GM12864 (cell line): ENCODE measurements at places on chromosomes 12 and 14.

DNA sequence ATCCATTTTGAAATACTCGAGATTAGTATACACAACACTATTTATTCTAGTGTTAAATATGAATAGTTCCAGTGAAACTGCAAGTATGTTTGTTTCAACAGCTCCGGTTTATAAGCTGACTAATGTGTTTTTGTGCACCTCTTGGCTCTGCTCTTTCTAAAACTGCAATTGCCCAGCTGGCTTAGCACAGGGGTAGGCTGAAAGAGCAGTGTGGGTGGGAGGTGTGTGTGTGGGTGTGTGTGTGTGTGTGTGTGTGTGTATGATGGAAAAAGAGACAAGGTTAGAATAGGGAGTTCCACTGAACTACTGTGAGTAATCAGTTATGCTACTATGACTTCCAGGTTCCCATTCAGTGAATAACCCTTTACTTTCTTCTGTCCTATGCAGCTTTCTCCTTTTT lies 37.8 kb upstream of the DDHD1 start:
- peak; percentile 21 for DNase-seq

DNA sequence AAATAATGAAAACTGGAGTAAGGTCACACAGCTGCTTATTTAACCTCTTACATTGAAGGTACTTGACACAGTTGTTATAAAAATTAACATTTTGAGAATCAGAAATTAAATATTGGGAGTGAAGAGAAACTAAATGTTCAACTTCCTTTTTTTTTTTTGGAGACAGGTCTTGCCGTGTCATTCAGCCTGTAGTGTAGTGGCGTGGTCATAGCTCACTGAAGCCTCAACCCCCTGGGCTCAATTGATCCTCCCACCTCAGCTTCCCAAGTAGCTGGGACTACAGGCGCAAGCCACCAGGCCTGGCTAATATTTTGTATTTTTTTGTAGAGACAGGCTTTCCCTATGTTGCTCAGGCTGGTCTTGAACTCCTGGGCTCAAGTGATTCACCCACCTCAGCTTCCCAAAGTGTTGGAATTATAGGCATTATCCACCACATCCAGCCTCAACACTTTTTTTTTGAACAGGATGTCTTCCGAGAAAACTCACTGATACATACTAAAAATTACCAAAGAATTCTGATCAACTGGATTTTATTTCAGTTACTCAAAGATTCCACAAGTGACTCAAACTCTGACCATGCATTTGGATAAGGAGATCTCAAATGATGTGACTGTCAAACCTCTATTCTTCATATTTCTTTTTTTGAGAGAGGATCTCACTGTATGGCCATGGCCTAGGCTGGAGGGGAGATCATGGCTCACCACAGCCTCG lies 35.4 kb downstream of the SGPP1 start:
- no peak for DNase-seq

GRCh38 chr12:117599849-117600248 lies 238.4 kb upstream of the NOS1 start:
- no peak for DNase-seq

DNA sequence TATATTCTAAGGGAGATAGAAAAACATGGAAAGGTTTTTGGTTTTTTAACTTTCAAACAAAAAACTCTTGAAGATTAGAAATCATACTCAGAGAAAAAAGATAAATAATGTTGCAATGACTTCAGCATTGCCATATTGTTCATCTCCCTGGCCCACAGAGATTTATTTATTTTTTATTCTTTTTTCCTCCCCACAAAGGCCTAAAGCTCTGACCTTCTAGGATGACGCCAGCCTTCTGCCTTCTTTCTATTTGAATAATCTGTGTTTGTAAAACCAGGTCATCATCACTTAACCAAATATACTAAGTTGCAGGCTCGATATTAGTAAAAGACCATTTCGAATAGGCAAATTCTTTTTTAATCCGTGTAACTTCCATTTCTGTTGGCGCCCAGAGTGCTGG lies 4.4 kb upstream of the DCP1B start:
- no peak for DNase-seq

GRCh38 chr12:100251917-100252316 lies 15.0 kb downstream of the DEPDC4 start:
- no peak for DNase-seq

DNA sequence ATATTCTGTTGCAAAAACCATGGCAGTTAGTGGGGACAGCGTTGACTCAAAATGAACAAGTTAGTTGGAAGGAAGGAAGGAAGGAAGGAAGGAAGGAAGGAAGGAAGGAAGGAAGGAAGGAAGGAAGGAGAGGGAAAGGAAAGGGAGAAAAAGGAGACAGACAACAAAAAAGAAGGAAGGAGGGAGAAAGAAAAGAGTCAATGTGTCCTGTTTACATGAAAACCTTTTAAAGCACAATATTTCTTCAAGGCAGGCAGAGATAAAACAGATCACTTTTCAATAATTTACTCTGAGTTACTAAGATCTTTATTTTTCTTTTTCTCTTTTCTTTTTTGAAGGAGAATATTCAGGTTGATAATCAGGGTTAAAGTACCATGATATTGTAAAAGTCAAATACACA lies 99.4 kb downstream of the CCER1 start:
- DNase-seq = no peak

DNA sequence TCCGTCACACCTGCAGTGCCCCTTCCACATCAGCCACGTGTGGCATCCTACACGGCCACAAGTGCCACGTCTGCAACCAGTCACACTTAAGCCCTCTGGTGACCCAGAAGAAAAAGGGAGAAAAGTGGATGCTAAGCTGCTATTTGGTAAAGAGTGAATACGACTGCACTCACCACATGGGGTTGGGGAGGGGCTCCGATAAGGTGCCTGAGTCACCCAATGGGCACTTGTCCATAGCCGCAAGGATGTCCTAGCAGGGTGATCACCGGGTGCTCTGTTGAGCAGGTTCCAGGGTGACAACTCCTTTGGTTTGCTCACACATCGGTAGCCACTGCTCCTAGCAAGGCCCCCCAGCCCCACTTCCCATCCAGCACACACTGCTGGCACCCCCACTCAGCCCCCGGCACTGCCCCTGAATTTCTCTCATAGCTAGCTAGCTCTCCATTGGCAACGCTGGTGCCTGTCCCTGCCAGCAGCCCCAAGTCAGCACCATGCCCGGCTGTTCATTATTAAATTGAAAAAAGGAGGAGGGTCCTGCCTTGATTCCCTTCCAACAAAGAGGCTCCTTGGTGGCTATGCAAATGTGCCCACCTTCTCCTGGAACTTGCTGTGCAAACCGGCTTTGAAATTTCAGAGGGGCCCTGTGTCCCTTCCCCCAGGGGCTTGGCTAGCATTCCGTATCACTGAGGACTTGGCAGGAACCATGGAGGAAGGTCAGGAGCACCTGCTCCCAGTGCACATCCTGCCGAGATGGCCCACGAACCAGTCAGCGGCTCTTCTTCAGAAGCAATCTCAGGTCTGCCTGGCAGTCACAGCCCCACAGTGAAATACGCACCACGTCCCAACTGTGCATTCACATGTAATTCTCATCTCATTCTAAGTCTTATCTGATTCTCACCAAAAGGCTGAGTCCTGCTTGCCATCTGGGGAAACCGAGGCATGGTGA lies 227.7 kb upstream of the DIO3 start:
- no peak for DNase-seq

DNA sequence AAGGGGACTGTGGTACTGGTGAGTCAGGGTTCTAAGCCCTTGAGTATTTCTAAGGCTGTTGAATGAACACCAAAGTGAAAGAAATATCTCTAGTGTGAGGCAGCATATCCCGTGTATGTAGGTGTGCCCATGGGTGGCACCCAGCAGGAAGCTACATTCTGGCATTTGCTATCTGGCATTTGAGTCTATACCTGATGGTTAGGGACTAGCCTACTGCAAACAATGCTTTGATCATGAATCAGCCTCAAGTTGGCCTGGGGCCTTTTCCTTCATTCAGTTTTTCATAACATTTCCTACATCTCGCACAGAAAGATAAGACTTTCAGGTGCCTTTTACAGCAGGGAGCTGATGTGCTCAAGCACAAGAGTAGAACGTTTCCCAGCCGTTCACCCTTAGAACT lies 85.7 kb upstream of the E2F7 start:
- no peak for DNase-seq

GRCh38 chr12:39990122-39991101 lies 115.5 kb downstream of the SLC2A13 start:
- peak; percentile 2 for DNase-seq

DNA sequence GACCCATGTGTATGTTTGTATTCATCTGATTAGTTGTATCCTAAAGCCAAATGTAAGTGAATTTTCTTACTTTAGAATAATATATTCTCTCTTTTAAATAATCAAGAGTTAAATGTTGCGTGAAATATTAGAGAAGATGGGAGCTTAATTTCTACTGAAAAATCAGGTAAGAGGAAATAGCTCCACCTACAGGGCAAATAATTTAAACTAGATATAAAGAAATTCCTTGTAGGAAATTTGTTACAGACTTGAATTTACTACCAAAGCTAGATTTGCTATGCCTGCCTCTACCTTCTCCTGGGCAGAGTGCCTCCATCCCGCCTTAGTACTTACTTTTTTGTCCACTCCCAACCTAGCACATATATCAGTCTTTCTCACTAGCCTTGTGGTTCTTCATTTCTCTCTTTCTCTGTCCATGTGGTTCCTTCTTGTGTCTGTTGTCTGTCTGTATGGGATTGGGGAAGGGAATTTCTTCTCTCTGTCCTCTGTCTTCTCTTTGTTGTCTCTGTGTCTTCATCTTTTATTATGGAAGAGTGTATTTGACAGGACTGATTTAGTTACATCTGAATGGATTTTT lies 44.7 kb downstream of the PALS1 start:
- DNase-seq = no peak

DNA sequence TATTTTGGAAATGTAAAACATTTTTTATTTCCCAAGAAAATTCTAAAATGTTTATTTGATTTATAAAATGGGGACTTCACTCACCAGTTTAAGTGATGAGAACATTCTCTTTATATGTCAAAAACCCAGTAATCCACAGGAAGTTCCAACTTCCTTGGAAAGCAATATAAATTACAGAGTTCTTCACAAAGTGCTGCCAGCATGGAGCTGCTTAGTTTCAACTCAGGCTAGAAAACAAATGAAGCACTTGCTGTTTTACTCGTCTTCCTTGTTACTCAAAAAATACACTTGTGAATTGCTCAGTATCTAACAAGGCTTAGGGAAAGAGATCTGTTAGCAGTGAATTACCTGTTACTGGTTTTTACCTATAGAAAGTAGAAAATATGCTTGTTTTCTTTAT lies 942.7 kb upstream of the MDGA2 start:
- DNase-seq = no peak

GRCh38 chr14:103110681-103111231 lies 12.5 kb upstream of the TNFAIP2 start:
- no peak for DNase-seq

- DNase-seq = no peak
These were observed 42.2 kb upstream of the NRXN3 start for GRCh38 chr14:78127961-78128360.

- peak; percentile 88 for DNase-seq
These were observed 1.8 kb upstream of the CKAP4 start for GRCh38 chr12:106249411-106250135.

DNA sequence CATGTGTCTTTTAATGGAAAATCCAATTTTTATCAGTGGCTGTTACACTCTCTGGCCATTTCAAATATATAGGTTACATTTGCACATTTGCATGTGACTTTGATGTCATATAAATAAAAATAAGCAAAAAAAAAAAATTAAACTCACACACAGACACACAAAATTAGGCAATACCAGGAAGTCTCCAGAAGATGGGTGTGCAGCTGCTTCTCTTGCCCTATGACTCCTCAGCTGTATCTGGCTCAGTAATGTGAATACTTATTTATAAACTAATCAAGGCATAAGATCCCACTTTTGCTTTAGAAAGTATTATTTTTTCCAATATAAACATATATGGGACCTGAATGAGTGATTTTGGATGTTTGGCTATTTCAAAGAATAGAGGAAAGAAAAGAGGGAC lies 461.1 kb downstream of the LRIG3 start:
- DNase-seq = no peak

DNA sequence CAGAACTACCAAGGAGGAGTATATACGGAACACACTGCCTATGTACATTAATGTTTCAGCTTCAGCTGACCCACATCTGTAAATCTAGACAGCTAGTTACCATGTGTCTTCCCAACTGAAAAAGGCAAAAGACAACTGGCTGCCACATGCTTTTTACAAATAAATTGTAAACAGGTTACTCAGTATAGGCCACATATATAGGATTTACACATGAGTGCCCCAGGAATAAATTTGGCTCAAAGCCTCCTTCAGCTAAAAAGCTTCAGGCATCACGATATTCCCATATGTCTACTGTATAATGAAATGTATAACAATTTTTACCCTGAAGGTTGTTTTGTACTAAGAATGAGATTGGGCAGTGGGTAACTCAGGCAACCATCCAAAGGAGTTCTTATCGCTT lies 175.9 kb upstream of the BMP4 start:
- DNase-seq = no peak

- DNase-seq = peak; percentile 80
These were observed 8.8 kb upstream of the TRAF3 start for GRCh38 chr14:102768223-102769048.

DNA sequence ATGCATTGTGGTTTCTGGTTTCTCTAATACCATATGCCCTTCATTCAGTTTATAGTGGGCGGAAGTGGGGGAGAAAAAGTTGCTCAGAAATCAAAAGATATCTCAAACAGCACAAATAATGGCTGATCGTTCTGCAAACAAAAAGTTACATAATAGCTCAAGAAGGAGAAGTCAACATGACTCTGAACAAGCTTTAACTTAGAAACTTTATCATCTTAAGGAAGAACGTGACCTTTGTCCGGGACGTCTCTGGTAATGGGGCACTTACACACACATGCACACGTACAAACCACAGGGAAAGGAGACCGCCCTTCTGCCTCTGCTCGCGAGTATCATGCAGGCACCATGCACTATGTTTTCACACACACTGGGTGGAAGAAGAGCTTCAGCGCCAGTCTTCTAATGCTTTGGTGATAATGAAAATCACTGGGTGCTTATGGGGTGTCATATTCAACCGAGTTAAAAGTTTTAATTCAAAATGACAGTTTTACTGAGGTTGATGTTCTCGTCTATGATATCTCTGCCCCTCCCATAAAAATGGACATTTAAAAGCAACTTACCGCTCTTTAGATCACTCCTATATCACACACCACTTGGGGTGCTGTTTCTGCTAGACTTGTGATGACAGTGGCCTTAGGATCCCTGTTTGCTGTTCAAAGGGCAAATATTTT lies 4.7 kb downstream of the FOS start:
- DNase-seq = no peak

DNA sequence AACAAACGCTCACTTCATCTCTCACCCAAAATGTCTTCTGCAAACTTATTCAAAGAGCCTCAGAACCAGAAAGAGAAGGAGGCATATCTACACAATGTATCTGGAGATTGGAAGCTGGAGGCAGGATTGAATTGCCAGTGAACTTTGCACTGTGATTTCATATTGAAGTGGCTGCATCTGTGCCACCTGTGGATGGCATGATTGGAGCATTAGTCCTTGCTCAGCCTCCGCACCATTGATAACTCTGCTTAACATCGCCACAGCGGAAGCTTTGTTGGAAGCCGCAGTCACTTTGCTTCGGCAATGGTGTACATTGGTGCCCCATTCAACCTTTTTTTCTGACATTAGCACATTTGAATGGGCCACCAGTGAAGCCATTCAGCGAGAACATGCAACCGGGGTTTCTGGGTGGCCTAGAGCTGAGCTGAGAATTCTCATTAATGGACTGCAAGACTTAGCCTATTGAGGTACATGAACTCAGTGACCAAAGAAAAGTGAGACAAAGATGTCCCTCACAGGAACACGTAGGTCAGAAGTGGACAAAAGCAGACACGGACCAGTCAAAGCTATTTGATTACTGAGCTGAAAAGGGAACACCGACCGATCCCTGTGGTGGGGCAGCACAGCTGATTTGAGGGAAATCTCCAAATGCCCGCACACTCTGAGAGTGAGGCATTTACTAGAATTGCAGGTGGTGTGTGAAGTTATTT lies 130.4 kb downstream of the BRMS1L start:
- no peak for DNase-seq
